ENCODE measurements at places on chromosomes 13 and 19.
A peak's percentile ranks its signal among the peaks of the same experiment; 100 is the strongest.

- DNase-seq, result no peak
Observed at GRCh38 chr19:54325194-54325621, 12.2 kb upstream of the LILRA5 start.

DNA sequence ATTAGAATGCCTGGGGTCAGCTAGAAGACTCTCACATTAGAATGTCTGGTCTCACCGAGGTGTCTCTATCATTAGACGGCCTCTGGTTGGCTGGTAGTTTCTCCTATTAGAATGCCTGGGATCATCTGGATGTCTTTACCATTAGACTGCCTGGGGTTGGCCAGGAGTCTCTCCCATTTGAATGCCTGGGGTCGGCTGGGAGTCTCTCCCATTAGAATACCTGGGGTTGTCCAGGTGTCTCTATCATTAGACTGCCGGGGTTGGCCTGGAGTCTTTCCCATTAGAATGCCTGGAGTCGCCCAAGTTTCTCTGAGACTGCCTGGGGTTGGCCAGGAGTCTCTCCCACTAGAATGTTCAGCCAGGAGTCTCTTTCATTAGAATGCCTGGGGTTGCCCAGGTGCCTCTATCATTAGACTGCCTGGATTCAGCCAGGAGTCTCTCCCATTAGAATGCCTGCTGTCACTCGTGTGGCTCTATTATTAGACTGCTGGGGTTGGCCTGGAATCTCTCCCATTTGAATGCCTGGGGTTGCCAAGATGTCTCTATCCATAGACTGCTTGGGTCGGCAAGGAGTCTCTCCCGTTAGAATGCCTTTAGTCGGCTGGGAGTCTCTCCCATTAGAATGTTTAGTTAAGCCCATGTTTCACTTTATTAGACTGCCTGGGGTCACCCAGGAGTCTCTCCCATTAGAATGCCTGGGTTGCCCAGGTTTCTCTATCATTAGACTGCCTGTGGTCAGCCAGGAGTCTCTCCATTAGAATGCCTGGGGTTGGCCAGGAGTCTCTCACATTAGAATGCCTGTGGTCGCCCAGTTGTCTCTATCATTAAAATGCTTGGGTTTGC lies 1467.8 kb downstream of the UQCRFS1 start:
- DNase-seq, result peak; percentile 2

DNA sequence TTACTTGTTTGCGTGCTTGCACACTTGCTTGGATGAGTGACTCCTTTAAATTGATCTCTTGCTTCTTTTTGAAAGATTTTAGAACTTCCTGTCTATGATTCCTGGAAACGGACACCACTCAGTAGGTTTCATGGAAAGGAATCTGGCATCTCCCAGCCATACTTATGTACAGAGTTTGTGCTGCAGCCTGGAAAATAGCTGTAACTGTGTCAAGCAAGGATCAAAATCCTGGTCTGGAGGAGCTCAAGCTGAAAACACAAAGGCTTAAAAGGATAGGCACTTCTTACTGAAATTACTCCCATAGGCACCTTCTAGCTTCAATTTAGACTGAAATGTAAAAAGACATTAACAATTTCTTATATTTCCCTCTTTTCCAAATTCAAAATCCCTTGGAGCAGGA lies 1.4 kb upstream of the FREM2 start:
- DNase-seq, result no peak

DNA sequence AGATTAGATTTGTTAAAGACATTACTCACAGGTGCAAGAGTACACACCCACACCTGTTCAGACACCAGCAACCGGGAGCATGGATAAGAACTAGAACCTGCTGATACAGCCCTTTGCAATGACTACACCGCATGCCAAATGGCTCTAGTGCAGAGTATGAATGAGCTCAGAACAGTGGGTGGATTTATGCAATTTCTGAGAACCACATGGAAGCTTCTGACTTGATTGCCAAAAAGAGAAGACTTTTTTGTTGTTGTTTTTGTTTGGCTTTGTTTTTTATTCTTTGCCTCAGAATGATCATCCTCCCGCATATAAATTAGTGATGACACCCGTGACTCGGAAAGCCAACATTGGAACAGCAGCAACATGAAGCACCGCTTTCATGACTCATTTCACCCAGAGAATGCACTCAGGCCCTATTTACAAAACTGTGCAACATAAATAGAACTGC lies 77.4 kb upstream of the LRCH1 start:
- no peak for DNase-seq

DNA sequence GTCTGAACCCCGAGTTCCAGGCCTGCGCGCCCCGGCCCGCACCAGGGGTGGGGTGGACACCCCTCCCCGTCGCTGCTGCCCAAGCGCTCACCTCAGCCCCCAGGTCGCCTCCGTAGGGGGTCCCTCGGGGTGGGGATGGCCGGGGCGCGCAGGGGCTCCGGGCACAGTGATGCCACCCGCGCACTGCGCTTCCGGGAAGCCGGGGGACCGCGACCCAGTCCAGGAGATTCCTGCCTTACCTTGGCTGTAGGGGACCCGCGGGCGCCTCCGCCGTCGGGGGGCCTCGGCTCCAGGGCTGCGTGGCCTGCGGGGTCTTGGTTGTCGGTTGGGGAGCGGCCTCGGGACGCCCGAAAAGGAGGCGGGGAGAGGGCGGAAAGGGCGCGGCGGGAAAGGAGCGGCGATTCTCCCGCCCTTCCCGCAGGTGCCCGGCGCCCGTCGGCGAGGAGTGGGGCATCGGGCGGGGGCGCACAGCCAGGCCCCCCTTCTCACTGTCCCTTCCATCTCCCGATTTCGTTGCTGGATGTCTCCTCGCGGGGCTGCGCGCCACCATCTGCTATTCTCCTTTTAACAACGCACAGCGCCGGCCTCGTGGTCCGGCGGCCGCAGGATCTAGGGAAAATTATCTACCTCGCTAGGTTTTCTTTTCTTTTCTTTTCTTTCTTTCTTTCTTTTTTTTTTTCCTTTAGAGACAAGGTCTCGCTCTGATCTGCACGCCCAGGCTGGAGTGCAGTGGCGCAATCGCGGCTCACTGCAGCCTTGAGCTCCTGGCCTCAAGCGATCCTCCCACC lies at the start of gene KEAP1:
KEAP1 (minus strand) TSS at position 355 of the 788 bp plus-strand sequence. CDS start 3,323 bp downstream, outside the sequence.
- peak; percentile 51 for DNase-seq

DNA sequence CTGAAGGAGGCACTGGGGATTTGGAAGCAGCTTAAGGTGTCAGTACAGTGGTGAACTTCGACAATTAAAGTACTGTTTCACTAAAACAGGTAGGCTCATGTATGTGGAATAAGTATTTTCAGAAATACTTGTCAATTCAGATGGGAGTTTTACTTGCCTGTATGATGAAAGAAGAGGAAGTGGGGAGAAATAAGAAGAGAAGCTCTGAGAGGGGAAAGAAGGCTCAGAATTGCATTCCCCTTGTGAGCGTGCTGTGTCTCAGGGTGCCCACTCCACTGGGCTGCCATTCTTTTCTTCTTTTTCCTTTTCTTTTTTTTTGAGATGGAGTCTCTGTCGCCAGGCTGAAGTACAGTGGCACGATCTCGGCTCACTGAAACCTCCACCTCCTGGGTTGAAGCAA lies 38.6 kb upstream of the RNF17 start:
- no peak for DNase-seq

- DNase-seq, result no peak
Observed at GRCh38 chr13:76943646-76944045, 4.7 kb upstream of the ACOD1 start.

DNA sequence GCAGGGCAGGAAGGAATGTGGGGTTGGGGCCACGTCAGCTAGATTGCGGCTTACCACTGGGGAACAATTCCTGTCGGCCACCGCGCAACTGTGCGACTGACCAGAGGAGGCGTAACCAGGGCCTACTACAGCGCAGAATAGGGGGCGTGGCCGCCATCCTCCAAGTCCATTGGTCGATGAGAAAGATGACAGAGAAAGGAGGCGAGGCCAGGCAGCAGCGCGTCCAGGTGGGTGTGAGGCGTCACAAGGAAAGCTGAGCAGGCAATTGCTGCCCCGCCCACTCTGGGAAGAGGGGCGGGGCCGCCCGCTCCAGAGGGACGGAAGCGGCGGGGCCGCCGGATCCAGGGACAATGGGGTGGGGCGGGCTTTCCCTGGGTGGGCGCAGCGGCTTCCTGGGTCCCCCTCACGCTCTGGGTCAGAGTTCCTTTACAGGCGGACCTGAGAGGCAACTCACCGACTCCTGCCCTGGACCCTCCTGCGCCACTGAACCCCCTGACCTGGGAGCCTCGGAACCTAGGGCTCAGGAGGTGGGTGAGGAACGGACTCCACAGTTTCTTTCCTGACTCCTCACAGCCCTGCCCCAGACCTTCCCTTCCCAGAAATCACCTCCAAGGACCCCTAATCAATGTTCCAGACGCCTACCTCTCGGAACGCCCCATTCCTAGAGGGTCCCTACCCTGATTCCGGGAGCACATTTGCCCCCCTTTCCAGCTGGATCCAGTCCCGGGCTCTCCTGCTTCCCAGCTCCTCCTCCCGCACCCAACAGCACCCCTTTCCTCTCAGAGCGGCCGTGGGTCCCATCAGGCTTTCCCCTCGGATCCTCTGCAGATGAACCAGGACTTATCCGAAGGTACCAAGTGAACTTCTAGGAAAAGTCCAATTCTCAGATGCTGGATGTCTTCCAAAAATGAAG lies 101.5 kb upstream of the ZNF492 start:
- no peak for DNase-seq

GRCh38 chr19:21028969-21029268 lies 8.5 kb downstream of the ZNF430 start:
- no peak for DNase-seq

- DNase-seq, result peak; percentile 53
Observed at GRCh38 chr19:12774588-12775555, at the start of gene HOOK2. HOOK2 (minus strand) TSS chr19:12775552; CDS start chr19:12775449, 103 bp downstream.

GRCh38 chr19:1522061-1522460 lies 1.8 kb upstream of the PLK5 start:
- DNase-seq, result peak; percentile 35
